ENCODE measurements at places on chromosomes 5 and 9.
A peak's percentile ranks its signal among the peaks of the same experiment; 100 is the strongest.

- DNase-seq = no peak
Measured at GRCh38 chr9:7653262-7653661, 146.3 kb downstream of the DMAC1 start.

GRCh38 chr5:157267761-157268480, 2.0 kb downstream of the CYFIP2 start:
- no peak for DNase-seq

DNA sequence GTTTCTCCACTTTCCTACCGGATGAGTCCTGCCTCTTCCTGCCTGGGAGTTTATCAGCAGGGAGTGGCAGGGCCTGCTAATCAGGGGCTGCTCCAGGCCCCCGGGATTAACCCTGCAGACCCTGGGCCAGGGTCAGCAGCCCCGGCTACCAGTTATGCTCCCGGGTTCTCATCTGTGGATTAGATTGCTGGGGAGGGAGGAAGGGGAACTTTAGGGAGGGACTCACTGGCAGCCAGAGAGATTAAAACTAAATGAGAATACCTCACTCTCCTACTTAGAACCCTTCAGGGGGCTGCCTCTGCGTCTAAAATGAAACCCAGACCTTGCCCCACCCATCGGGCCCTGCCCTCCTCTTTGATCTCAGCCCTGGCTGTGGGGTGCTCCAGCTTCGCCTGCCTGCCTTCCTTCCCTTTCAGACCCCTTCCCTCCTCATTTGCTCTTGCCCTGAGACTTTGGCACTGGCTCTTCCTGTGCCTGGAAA, 130.5 kb upstream of the HAND1 start:
- no peak for DNase-seq

- no peak for DNase-seq
Measured at GRCh38 chr5:115907177-115907576, 55.1 kb upstream of the LVRN start.

GRCh38 chr9:90142580-90142979, 500.0 kb downstream of the DIRAS2 start:
- peak; percentile 35 for DNase-seq

GRCh38 chr9:110975969-110976368, 62.3 kb downstream of the LPAR1 start:
- DNase-seq = no peak

GRCh38 chr5:132639706-132640130, 18.3 kb upstream of the IL13 start:
- DNase-seq = no peak

GRCh38 chr5:31478901-31479300, 53.0 kb downstream of the DROSHA start:
- DNase-seq = no peak

GRCh38 chr5:66553916-66554575, 42.1 kb upstream of the MAST4 start:
- no peak for DNase-seq

DNA sequence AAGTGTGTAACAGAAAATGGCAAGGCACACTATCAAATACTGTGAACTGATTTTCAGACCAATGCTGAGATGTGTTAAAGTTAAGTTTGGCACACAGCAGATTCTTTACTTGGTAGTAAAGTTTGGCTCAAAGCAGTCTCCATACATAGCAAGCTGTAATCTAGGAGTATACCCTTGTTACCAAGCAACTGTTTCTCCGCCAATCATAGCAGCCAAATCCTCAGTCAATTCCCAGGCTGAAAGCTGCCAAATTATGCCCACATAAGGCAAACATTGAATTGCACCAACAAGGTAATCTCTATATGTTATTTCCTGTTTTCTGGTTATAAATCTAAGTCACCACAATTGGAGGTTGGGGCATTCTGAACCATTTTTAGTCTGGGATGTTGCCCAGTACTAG, 345.7 kb downstream of the DEPDC1B start:
- no peak for DNase-seq

GRCh38 chr5:154077696-154078095, 38.9 kb downstream of the MFAP3 start:
- no peak for DNase-seq

GRCh38 chr5:96714450-96714849, 52.3 kb downstream of the CAST start:
- no peak for DNase-seq

GRCh38 chr5:6768590-6769230, 55.5 kb downstream of the TENT4A start:
- peak; percentile 9 for DNase-seq

- DNase-seq = no peak
Measured at GRCh38 chr9:134422301-134423090, 96.2 kb downstream of the RXRA start.

GRCh38 chr9:111961575-111961974, 65.0 kb downstream of the UGCG start:
- DNase-seq = no peak

GRCh38 chr5:31809050-31809870, 170.3 kb downstream of the PDZD2 start:
- DNase-seq = peak; percentile 52

- no peak for DNase-seq
Measured at GRCh38 chr9:115022760-115023434, 92.5 kb upstream of the TNFSF8 start.

GRCh38 chr5:9544056-9544455, 1.8 kb downstream of the SEMA5A start:
- DNase-seq = no peak

DNA sequence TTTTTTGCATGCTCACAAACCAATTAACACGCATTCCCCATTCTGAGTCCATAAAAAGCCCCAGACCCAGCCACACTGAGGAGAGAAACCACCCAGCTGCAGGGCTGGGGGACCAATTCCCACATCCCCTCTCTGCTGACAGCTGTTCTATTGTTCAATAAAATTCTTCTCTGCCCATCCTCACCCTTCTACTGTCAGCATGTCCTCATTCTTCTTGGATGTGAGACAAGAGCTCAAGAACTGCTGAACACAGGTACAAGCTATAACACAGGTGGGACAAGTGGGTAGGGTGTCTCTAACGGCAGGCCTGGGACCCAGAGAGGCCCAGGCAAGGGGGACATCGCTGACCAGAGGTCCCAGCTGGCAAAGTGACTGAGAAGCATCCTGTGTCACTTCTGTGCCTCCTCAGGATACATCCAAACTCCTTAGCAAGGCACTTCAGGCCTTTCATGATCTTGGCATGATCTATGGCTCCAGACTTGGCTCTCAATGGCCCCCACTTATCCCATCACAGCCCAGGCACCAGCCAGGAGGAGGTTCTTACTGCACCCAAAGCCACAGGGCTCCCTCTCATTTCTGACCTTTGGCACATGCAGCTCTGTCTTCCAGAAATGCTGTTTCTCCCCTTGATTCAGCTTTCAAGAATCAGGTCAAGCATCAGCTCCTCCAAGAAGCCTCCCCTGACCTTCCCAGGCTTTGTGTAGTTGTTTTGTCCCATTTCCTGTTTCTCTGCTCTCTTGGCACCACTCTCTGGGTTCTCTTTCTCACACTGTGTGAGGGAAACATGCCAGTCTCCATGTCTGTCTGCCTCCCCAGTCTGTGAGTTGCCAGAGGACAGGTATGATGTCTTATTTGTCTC, 7.3 kb upstream of the ALDH1B1 start:
- DNase-seq = no peak

DNA sequence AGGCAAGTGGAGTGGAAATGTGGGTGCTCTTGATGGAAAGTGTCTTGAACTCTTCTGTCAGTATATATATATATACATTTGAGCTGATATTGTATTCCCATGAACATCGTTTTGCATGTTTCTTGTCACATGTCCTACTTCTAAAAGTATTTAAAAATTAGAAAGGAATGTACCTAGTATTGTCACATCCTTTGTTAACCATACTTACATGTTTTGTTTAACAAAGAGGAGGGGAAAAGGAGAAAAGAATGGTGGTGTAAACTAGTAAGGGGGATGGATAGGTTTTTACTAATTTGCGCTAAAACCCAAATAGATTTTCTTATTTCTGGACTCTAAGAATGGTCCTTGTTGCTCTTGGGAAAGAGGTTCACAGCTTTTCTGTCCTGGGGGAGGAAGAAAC, 181.7 kb downstream of the GOLPH3 start:
- no peak for DNase-seq

DNA sequence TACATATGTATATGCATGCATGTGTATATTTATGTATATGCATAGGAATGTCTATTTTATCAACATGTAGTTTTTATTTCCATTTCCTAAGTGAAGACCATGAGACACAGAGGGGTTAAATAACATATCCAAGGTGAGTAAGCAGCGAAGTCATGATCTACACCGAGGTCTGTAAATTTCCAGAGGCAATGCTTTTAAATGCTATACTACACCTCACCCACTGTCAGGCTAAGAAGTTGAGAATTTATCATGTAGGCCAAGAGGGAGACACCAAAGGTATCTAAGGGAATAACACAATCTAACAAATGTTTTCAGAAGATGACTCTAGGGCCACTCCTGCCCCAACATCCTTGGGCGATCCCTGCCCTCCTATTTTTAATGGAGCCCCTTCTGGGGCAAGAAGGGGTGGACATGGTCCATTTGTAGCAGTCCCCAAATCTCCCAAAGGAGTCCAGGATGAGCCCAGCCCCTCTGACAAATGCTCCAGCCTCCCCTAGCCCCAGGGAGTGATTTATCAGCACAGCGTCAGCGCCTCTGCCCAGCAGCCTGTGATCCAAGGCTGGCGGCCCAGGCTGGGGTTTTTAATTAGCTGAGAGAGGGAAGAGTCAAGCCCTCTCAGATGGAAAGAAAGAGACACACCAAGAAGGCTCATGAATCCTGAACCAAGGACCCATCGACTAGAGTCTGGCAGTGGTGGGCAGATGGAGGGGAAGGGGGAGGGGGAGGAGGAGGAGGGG, 339.9 kb downstream of the ASTN2 start:
- DNase-seq = no peak

- peak; percentile 72 for DNase-seq
Measured at GRCh38 chr5:150217873-150218692, 28.2 kb downstream of the SLC6A7 start.

Measured in HepG2 (cell line).